ENCODE measurements at places on chromosomes 3 and 15.

- DNase-seq, result no peak
Measured at GRCh38 chr3:45896956-45897355, 10.6 kb downstream of the CCR9 start.

DNA sequence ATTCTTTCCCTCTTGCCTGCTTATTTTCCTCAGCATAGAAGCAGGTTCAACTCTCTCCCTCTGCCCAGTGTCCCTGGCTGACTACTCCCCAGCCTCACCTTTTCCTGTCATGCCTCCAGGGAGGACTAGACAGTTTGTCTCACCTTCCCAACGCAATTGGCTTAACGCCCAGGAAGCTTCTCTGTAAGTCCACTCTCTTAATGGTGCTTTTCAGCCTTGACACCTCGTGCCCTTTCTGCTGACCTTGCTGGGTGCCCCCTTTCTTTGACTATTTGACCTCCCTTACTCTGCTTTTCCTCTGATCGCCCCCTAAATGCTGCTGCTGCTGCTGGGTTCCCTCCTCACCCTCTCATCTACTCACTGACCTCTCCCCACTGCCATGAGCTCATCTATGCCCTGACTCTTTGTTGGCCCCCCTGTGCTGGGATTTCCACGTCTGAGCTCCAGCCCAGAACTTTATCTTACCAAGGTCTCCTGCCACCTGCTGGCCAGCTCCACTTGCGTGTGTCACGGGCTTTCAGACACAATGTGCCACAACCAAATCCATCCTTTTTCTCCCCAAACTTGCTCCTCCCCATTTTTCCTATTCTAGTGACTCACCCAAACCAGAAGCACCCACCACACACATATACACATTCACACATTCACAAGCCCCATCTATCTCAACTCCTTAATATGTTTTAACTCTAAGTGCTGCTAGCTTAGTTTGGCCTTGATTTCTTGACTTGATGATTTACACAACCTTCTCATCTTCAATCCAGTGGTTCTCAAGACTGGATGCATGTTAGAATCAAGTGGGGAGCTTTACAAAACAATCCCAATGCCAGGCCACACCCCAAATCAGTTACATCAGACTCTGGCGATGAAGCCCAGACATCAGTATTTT lies 16.6 kb downstream of the EPB42 start:
- DNase-seq, result no peak

DNA sequence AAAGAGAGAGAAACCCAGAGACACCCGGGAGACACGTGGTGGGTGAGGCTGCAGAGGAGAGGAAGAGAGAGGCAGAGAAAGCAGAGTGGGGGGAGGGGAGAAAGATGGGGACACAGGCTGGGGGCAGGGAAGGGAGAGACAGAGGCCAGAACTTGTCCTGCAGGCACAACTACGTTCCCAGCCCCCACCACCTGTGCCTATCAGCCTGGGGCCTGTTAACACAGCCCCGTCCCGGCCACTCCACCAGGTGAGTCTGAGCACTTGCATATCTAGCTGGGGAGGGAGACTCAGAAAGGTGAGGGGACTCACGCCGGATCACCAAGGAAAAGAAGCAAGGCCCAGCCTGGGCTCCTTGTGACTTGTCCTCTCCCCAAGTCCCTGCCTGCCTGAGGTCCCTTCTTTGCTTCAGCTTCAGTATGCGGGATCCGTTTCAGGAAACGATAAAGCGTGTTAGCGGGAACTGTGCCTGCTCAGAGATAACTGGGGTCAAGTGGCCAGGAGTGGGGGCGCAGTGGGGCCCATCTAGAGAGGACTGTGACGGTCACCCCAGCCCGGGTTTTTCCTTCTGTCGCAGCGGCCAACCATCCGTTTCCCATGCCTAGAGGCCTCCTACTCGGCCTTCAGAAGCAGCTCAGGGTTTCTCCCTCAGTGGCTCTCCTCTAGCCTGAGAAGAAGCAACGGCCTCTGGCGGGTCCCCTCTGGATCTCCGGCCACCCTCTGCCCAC lies 10.3 kb downstream of the LINGO1 start:
- DNase-seq, result no peak

DNA sequence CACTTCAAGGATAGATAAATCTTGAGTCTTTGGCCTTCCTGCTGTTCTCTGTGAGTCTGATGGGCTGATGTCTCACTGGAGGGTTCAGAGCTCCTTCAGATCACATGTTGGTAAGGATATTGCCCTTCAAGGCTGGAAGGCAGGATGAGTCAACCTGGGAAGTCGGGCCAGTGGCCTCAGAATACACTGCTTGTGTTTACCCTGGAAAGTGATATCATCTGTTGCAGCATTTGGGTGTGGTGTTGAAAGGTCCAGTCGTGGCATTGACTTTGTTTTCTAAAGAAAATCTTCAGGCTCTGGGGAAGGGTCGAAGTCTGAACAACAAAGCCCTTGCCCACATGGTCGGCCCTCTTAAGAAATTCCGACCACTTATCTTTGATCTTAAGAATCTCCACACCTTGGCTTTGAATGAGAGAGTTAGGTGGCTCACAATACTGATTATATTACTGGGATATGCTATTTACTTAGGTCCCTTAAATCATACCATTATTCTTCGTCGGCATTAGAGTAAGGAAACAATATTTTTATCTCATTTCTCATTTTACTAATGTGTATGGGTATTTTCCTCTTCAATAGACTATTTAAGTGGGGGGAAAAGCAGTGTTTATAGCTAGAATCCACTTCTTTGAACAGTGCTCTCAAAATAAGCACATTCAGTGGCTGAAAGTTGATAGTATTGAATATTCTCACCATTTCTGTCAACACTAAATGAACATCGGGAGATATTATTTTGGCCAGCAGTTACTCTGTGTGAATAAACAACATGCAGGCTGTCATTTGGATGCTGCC lies 303.9 kb upstream of the RASGRP1 start:
- DNase-seq, result no peak

DNA sequence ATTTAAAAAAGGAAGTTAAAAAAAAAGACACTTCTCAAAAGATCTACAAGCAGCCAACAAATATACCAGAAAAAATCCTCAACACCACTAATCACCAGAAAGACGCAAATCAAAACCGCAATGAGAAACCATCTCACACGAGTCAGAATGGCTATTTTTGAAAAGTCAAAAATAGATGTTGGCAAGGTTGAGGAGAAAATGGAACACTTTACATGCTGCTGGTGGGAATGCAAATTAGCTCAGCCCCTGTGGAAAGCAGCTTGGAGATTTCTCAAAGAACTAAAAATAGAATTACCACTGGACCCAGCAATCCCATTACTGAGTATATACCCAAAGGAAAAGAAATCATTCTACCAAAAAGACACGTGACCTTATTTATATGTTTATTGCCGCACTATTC lies 574.7 kb upstream of the ADAMTS9 start:
- DNase-seq, result no peak

DNA sequence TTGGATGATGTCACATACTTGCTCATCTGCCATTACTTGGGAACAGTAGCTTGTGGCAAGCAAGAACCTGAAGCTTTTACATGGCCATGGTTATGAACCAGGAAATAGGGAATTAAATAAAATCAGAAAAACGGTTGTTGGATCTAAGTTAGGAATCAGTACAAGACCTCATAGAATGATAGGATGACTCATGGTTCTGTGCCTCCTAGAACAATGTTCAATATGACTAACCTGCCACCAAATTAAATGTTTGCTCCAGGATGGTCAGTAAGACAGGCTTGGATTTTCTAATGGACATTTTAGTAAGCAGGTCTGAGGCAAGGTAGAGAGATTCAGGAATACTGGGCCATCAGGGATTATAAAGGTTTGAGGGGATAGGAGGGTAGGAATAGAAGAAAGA lies 218.9 kb downstream of the PLOD2 start:
- no peak for DNase-seq

GRCh38 chr15:55774113-55774970 lies 31.4 kb upstream of the PRTG start:
- no peak for DNase-seq

GRCh38 chr3:156472150-156472549 lies 82.8 kb downstream of the SSR3 start:
- DNase-seq, result no peak

GRCh38 chr3:14274612-14274936 lies 96.0 kb downstream of the LSM3 start:
- DNase-seq, result no peak

DNA sequence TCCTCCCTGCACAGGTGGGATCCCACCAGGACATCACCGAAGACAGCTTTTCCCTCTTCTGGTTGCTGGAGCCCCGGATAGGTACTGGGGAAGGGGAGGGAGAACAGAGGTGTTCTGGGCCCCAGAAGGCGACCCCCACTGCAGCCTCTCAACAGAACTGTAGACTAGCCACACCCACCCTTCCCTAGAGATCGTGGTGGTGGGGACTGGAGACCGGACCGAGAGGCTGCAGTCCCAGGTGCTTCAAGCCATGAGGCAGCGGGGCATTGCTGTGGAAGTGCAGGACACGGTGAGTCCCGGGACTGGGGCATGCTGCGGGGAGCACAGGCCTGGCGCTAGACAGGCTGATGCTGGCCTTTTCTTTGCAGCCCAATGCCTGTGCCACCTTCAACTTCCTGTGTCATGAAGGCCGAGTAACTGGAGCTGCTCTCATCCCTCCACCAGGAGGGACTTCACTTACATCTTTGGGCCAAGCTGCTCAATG lies 809 bp downstream of the NDUFAF3 start:
- DNase-seq, result no peak

DNA sequence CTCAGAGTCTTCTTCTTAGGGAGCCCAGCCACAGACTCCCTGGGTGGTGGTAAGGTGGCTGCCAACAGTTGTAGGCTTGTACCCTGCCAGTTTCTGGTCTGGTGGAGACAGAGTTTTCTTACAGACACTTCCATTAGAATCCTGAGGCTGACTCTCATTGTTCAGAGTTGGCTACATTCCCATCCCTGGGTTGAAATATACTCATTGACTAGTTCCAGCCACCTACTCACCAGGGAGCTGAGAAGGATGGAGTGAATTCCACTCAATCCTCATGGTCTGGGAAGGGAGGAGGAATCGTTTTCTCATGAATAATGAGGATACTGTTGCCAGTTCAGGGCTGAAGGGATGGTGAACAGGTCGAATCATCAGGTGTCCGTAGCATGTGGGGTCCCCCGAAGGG lies 226.5 kb upstream of the PROK2 start:
- no peak for DNase-seq

- DNase-seq, result no peak
Measured at GRCh38 chr3:142077859-142078500, 71.4 kb downstream of the TFDP2 start.

GRCh38 chr15:62099094-62099601 lies 32.4 kb downstream of the C2CD4A start:
- DNase-seq, result no peak

All from stimulated activated CD4-positive, alpha-beta T cell treated with anti-CD3 and anti-CD28 coated beads, Interleukin-15, amount 100 ng/mL, for 1 hour (primary cell).